Neuronal stem cell (in vitro differentiated cells): ENCODE measurements at places on chromosomes 16 and 17.

- no peaks in the 10 kb centered on the region for H3K36me3 ChIP-seq
- no peak overlapping the region for H3K4me3 ChIP-seq
- H3K27me3 ChIP-seq, result no peaks in the 10 kb centered on the region
- H3K4me1 ChIP-seq, result no peaks in the 10 kb centered on the region
Measured at GRCh38 chr16:17511340-17511739, 40.6 kb upstream of the XYLT1 start.

DNA sequence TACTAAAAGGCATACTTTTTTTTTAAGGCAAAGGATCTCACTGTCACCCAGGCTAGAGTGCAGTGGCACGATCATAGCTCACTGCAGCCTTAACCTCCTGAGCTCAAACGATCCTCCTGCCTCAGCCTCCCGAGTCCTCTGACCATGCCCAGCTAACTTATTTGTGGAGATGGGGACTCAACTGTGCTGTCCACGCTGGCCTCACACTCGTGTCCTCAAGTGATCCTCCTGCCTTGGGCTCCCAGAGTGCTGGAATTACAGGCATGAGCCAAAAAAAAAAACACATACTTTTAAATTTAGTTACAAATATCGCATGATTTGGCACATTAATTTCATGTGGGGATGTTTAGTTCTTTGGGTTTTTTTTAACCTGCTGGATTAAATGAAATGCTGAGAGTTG lies 207.7 kb upstream of the CHMP6 start:
- H3K27ac ChIP-seq, result no peak overlapping the region
- no peaks in the 10 kb centered on the region for H3K27me3 ChIP-seq
- no peak for DNase-seq
- no peak overlapping the region for H3K4me3 ChIP-seq
- no peaks in the 10 kb centered on the region for H3K36me3 ChIP-seq
- H3K4me1 ChIP-seq, result peaks cover 17% of the 10 kb centered on the region

DNA sequence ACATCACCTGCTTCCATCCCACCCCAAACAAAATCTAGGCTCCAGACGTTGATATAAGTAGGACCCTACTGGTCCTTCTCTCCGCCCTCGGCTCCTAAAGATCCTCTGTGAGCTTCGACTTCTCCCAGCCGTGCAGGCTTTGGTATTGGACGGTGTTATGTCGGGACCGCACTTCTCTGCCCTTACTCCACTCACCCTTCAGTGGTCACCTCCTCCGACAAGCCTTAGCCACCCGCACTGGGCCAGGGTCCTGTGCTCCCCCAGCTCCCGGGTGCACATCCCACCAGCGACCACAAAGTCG lies 1.6 kb downstream of the PSMB10 start:
- peaks cover 11% of the 10 kb centered on the region for H3K4me1 ChIP-seq
- H3K27me3 ChIP-seq, result no peaks in the 10 kb centered on the region
- H3K36me3 ChIP-seq, result peaks cover 31% of the 10 kb centered on the region
- peak overlapping the region; percentile 84 for H3K4me3 ChIP-seq
- no peak overlapping the region for H3K27ac ChIP-seq

GRCh38 chr17:10226930-10227695 lies 28.7 kb upstream of the GAS7 start:
- H3K27ac ChIP-seq, result no peak overlapping the region
- no peaks in the 10 kb centered on the region for H3K27me3 ChIP-seq
- H3K4me3 ChIP-seq, result no peak overlapping the region
- peak; percentile 37 for DNase-seq
- no peaks in the 10 kb centered on the region for H3K36me3 ChIP-seq

DNA sequence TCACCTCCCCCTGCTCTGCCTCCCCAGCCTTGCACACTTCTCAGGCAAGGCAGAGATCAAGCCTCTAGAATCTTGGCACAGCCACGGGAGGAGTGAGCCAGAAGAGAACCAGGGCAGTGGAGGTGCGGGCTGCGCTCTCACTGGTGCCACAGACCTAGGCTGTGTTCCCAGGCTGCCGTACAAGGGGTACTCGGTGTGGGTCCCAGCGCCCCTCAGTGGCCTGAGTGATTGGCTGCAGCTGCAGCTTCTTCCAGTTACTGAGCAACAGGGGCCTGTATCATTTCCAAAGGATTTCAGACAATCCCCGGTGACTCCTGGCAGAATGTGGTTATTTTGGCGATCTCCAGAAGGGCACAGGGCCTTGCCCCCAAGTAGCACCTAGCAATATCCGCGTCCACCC lies 1852.1 kb downstream of the TP53TG3F start:
- no peaks in the 10 kb centered on the region for H3K4me1 ChIP-seq
- no peak for DNase-seq
- no peak overlapping the region for H3K27ac ChIP-seq
- H3K4me3 ChIP-seq, result no peak overlapping the region
- no peaks in the 10 kb centered on the region for H3K36me3 ChIP-seq

DNA sequence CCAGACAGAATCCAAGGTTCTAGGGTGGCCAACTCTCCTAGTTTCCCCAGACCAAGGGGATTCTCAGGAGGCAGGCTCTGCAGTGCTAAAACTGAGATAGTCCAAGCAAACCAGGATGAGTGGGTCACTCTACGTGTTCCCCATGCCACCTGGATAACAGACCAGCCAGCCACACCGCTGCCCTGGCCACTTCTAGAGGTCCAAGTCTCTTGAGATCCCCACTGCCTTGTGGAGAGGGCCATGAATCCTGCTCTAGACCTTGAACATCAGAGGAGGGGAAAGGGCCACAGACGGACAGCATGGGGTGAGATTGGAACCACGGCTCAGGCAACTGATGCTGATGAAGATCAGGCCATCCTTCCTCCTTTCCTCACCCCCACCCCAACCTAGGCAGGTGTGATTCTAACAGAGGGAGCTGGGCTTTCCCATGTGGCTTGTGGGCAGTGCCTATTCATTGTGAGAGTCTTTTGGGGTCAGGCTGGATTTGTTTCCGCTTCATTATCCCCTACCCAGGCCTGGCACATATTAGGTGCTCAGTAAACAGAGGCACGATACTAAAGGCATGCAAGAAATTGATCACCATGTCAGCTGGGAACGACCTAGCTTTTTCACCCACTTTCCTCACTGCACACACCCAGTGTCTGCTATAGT lies 16.8 kb upstream of the TVP23A start:
- no peaks in the 10 kb centered on the region for H3K36me3 ChIP-seq
- no peaks in the 10 kb centered on the region for H3K4me1 ChIP-seq
- no peak for DNase-seq
- no peak overlapping the region for H3K4me3 ChIP-seq
- peaks cover 23% of the 10 kb centered on the region for H3K27me3 ChIP-seq

DNA sequence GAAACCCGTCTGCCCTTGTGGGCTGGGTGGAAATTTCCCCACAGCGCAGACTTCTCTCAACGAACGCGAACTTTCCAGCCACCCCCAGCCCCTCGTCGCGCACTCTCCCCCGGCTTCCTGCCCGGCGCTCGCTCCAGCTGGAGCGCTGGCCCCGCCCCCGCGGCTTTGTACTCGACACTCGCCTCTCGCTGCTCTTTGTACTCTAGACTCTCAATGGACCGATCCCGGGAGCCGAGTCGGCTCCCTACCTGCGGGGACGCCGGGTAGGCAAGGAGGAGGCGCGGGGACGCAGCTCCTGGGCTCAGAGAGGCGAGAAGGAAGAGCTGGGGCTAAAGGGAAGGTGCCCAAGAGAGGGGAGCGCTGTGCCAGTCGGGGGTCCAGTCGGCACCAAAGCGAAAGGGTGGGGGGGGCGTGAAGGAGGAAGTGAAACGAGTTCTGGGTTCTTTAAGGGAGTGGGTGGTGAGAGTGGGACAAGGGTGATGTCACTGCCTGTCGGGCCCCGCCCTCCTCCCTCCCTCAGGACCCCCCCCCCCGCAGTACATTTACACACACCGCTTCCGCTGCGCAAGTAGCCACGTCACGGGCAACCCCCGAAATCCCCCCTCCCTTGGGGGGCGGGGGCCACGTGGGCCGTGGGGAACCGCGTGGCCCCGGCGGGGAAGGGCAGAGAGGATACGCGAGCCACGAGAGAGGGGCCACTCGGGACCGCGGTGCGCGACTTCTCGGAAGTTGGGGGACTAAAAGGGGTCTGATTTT lies 9.7 kb downstream of the KDM6B start:
- peak; percentile 86 for DNase-seq
- H3K4me3 ChIP-seq, result peak overlapping the region; percentile 84
- peaks cover 47% of the 10 kb centered on the region for H3K36me3 ChIP-seq
- H3K27me3 ChIP-seq, result no peaks in the 10 kb centered on the region

GRCh38 chr16:85446951-85447692 lies 166.0 kb upstream of the GSE1 start:
- H3K4me1 ChIP-seq, result peaks cover 11% of the 10 kb centered on the region
- peaks cover 14% of the 10 kb centered on the region for H3K27me3 ChIP-seq
- H3K27ac ChIP-seq, result no peak overlapping the region
- no peak for DNase-seq
- H3K36me3 ChIP-seq, result no peaks in the 10 kb centered on the region

DNA sequence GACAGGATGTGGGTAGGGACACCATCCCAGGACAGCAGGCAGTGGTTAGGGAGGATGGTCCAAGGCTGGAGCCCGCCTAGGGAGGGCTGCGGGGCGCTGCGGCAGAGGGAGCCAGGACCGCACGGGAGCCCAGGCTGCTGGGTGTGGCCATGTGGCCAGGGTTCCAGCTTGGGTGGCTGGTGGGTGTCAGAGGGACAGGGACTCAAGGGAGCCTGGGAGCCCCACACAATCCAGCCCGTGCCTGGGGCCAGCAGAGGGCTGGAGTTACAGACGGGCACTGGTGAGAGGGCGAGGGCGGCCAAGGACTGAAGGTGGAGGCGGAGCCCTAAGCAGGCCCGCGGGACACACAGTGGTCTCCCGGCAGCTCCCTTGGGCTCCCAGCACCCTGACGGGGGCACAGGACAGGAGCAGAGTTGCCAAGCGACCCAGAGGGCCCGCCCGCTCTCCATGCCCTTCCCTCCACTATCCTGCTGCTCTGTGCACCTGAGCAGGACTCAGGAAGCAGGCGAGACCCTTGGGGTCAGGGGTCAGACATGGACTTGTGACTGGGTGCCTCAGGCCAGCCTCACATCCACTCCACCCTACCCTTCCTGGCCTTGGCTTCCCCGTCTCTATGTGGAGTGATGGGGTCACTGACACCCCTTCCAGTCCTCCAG lies 7.1 kb downstream of the MRPL28 start:
- no peak for DNase-seq
- H3K4me1 ChIP-seq, result no peaks in the 10 kb centered on the region
- peaks cover 2% of the 10 kb centered on the region for H3K27me3 ChIP-seq
- H3K36me3 ChIP-seq, result peaks cover 22% of the 10 kb centered on the region

DNA sequence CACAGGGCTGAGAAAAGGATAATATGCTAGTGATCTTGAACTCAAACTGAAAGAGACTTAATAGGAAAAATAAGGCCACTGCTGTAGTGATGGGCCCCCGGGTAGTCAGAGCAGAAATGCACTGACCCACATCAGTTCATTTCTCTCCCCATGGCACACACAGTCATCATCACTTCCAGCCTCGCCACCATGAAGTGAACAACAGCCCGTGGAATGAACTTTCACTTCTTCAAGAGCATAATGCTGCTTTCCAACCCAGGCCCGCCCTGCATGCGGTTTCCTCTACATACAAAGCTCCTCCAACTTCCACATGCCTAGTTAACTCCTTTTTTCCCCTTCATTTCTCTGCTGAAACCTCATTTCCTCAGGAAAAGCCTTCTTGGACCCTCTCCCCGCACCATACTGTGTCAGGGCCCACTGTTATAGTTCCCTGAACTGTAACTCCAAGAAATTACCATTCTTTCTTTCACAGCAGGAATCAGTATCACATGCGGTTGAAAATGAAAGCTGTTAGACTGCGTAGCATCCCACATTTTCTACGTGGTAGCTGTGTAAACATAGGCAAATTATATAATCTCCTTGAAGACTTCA lies 65.8 kb upstream of the SMIM36 start:
- H3K27ac ChIP-seq, result no peak overlapping the region
- no peaks in the 10 kb centered on the region for H3K27me3 ChIP-seq
- DNase-seq, result no peak
- H3K4me1 ChIP-seq, result peaks cover 4% of the 10 kb centered on the region
- H3K36me3 ChIP-seq, result no peaks in the 10 kb centered on the region

DNA sequence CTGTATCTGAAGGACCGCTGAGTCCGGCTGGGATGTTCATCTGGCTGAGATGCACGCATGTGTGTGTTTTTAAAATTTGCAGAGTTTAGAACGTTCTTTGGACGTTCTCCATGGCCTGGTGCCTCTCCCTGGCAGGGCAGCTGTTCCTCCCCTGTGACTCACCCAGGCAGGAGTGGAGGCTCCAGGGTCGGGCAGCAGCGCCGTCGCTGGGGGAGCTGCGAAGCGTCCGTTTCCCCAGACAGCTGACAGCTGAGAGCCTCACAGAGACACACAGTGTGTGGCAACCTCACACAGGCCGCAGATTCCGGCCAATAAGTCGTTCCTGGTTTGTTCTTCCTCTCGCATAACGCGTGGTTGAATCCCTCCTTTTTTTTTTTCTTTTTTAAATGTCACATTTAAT lies 80.6 kb downstream of the OR1D5 start:
- H3K4me3 ChIP-seq, result no peak overlapping the region
- no peaks in the 10 kb centered on the region for H3K36me3 ChIP-seq
- H3K4me1 ChIP-seq, result no peaks in the 10 kb centered on the region
- no peak for DNase-seq

- no peak overlapping the region for H3K4me3 ChIP-seq
- H3K4me1 ChIP-seq, result no peaks in the 10 kb centered on the region
- no peak overlapping the region for H3K27ac ChIP-seq
- H3K36me3 ChIP-seq, result no peaks in the 10 kb centered on the region
Measured at GRCh38 chr16:65991149-65991701, 375.3 kb upstream of the CDH5 start.

GRCh38 chr17:46765453-46765852 lies 53.0 kb downstream of the WNT3 start:
- H3K4me1 ChIP-seq, result no peaks in the 10 kb centered on the region
- H3K27ac ChIP-seq, result no peak overlapping the region
- H3K27me3 ChIP-seq, result no peaks in the 10 kb centered on the region
- no peak overlapping the region for H3K4me3 ChIP-seq

DNA sequence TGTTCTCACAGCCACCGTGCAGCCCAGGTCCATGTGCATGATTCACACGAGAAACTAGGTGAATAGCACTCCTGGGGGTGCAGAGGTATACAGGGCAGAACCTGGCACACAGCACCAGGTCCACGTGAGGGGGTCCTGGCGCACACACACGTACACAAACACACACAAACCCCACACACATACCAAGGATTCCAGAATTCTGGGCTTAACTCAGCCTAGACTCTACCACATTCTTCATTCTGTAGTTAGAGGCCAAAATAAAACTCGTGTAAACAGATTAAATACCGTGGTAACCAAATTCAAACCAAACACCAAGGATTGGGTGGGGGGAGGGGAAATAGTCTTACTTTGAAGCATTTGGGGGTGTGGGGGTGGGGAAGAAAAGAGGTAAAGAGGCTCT lies 58.5 kb downstream of the XYLT1 start:
- DNase-seq, result peak; percentile 43
- no peaks in the 10 kb centered on the region for H3K27me3 ChIP-seq
- no peaks in the 10 kb centered on the region for H3K36me3 ChIP-seq
- peaks cover 13% of the 10 kb centered on the region for H3K4me1 ChIP-seq

GRCh38 chr16:80231121-80231520 lies 309.7 kb upstream of the DYNLRB2 start:
- no peak overlapping the region for H3K27ac ChIP-seq
- H3K4me1 ChIP-seq, result no peaks in the 10 kb centered on the region
- no peak overlapping the region for H3K4me3 ChIP-seq
- DNase-seq, result no peak
- no peaks in the 10 kb centered on the region for H3K36me3 ChIP-seq
